ENCODE measurements at places on chromosomes 2 and 18. TPM values are rescaled to one million over a fixed set of nuclear protein-coding genes. Genes with fewer than 3 reads are reported as not detected.

The ZSWIM2 gene
- total RNA-seq: not detected

The MDH1B gene
- 1.4 TPM for total RNA-seq

The LAPTM4A gene
- total RNA-seq: 238 TPM

The IL18RAP gene
- total RNA-seq: 1.3 TPM

The SPDYA gene
- 2.2 TPM for total RNA-seq

The DCC gene
- 0.16 TPM for total RNA-seq

GRCh38 chr18:35747894-35748472 is 166.4 kb downstream of the GALNT1 start:
- DNase-seq: no peak

DNA sequence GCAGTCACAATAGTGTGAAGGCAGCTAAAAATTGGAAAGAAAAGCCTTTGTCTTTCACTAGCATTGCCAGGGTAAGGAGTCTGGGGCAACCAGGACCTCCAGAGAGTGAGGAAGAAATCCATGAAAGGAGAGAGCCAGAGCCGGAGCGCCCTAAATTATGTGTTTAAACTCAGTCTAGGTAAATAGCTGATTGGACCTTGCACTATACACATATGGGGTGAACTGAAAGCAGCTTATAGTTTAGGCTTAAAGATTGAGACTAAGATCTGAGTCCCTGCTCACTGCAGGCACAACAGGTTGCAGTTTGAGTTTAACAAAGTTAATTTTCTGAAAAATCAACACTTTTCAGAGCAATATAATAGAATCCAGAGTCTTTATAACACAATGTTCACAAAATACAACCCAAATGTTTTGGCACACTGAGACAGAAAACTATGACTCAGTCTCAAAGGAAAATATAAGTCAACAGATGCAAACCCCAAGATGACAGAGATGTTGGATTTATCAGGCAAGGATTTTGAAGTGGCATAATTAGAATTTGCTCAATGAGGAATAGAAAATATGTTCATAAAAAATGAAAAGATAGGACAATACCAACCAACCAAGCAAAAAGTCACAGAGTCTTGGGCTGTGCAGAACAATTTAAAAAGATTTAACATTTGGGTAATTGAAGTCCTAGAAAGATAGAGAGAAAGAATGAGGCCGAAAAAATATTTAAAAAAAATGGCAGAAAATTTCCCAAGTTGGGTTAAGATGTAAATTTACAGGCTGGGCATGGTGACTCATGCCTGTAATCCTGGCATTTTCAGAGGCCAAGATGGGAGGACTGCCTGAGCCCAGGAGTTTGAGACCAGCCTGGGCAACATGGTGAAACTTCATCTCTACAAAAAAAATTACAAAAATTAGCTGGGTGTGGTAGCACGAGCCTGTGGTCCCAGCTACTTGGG is 39.6 kb downstream of the DOK1 start:
- DNase-seq: no peak

GRCh38 chr2:50492477-50492851 is 539.5 kb downstream of the NRXN1 start:
- peak; percentile 56 for DNase-seq

GRCh38 chr18:55018602-55019001 is 59.3 kb upstream of the CCDC68 start:
- no peak for DNase-seq

GRCh38 chr2:20491739-20492531 is 45.1 kb downstream of the RHOB start:
- peak; percentile 88 for DNase-seq

GRCh38 chr18:46705521-46705920 is 48.5 kb upstream of the LOXHD1 start:
- DNase-seq: no peak

DNA sequence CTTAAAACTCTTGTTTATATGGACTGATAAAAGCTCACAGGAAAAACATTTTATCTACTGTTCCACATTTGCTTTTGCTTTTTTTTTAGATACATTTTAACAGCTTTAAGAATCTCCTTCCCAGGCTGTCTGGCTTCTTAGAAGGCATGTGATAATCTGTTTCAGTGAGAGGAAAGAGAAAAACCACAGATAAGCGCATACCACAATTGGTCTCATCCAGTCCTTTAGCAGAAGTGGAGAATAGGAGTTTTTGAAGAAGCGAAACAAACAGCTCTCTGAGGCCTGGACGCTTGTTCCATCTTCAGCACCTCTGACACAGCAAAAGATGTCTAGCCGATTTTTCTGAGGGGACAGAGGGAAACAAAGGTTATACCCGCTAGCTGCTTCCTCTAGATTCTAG is 37.6 kb downstream of the RMC1 start:
- no peak for DNase-seq

DNA sequence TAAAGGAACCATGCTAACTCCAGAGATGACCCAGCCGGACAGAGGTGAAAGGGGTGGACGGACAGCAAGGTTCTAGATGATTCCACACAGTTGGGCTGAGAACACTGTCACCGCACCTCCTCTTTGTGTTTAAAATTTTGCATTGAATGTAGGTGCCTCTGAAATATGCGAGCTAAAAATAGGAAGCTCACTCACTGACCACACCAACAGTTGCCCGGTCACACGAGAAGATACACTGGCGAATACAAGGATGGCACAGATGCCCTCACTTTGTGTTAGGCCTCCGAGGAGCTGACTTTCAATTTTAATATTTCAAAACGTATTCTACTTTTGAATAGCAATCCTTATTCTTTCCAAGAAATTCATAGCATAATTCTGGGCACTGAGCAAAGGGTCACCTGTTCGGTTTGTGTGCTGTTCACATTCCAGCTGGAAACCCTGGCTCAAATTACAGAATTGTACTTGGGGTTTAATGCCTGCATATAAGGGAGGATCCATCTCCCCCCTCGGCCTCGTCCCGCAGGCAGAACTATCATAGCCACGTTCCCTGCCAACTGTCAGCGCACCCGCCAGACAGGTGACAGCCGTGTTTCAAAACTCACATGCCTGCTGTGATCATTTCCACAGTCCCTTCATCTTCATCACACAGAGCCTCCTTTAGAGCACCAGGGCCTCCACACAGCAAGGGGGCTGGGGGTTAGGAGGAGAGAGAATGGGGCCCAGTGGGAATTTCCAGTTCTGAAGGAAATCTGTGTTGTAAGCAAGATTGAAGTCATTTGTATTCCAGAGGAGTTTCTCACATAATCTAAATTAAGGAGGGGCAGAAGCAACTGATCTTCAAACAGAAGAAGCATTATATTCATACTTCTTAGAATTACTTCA is 48.2 kb downstream of the ADI1 start:
- DNase-seq: no peak

DNA sequence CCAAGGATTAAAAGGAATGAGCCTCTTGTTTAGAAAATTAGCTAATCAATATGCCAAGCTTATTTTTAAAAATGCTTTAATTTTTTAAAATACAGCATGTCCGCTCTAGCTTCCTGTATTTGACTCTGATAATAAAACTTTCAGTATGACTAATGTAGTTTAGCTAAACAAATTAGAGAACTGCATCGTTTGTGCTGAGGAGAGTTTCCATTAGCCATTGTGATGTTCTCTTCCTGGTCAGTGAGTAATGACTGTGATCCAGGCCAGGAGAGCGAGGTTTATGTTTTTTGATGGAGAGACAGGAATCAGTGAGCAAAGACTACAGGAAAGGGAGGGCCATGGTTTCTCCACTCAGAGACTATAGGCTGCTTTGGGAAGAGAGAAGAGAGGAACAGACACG is 237.2 kb upstream of the ETAA1 start:
- peak; percentile 68 for DNase-seq

- no peak for DNase-seq
Observed at GRCh38 chr2:236345081-236345714, 81.0 kb upstream of the ASB18 start.

DNA sequence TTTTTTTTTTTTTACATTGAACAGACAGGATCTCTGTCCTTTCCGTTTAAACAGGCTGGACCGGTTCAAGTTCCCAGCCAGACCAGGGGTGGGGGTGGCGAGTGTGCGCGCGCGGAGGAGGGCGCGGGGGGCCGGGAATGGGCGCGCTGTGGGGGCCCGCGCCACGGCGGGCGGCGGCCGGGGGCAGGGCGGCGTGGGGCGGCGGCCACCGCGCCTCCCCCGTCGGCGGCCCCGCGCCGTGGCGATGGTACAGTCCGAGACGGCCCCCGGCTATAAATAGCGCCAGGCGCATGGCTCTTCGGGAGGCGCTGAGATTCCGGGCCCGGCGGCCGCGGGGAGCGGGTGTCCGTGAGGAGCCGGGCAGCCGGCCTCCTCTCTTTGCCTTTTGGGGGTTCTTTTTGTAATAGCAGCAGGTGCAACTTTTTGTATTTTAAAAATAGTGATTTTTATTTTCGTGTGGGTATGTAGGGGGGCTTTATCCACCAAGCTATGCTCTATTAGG is 430 bp upstream of the CELF4 start:
- DNase-seq: peak; percentile 61

GRCh38 chr2:104944495-104944894 is 90.6 kb downstream of the POU3F3 start:
- no peak for DNase-seq

Data from sigmoid colon (tissue), 7 donors.